ENCODE measurements at places on chromosomes 13 and 19.

- no peak for DNase-seq
Observed at GRCh38 chr19:48638831-48639381, 1.7 kb upstream of the DBP start.

DNA sequence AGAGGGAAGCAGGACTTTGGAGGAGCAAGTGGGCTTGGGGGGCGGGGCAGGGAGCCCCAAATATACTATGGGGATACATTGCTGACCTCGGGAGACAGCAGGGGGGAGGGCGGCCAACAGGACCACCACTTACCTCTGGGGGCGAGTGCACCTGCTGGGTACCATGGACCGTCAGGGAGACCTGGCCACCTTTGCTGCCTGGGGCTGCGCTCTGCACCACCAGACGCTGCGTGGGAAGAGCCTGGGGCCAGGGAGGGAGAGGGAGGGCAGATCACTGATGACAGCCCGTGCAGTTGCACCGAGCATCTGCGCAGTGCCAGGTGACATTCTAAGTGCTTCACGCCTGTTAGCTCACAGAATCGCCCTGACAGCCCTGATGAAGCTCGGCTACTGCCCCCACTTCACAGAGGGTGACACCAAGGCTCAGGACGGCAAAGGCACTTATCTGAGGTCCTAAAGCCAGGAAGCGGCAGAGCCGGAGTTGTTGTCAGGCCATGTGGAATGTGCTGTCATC is 24.1 kb downstream of the RFX1 start:
- no peak for DNase-seq

DNA sequence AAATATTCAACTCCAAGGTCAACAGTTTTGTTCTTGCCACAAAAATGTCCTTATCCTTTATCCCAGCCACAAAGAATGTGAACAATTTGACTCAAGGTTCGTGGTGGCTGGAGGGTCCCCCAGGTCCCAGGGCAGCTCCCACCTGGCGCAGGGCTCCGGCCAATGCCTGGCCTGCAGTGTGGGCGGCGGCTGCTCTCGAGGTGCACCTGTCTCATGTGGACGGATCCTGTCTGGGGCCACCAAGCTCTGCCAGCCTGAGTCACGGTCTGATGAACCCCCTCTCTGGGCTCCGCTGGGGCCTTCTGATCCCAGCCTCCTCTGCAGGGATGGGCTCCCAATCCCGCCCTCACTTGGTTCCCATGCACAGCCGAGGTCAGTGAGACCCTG is 49.4 kb downstream of the GAS6 start:
- DNase-seq: peak; percentile 94

GRCh38 chr19:8609279-8610040 is 1.1 kb downstream of the ADAMTS10 start:
- peak; percentile 35 for DNase-seq

GRCh38 chr13:76672420-76672819 is 213.8 kb downstream of the KCTD12 start:
- no peak for DNase-seq

DNA sequence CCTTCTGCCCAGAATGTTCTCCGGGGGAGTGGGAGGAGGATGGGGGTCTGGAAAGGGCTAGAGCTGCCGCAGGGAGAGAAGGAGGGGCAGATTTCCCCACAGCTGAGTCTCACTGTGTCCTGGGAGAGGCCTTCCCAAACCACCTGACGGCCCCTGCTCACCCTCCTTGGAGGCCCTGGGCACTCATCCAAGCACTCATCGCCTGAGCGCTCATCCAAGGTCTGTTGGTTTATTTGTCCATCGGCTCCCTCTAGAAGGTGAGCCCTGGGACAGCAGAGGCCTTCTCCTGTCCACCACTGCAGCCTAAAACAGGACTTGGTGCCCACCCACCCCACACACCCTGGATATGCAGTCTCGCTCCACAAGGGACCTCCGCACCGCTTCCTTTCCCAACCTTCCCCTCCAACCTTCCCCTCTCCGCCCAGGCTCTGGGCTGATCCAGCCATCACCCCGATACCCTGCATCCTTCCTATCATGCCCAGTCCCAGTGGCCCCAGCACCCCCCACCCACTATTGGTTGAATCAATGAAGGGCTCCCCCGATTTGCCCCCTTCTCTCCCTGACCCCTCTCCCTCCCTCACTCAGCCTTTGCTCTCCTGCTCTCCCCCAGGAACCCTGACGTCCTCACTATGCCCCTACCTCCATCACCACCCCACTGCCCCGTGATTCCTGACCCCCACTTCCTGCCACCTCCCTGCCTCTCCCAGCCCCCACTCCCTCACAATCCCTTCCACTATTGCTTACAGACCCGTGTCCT is 1.7 kb downstream of the UBXN6 start:
- peak; percentile 71 for DNase-seq

DNA sequence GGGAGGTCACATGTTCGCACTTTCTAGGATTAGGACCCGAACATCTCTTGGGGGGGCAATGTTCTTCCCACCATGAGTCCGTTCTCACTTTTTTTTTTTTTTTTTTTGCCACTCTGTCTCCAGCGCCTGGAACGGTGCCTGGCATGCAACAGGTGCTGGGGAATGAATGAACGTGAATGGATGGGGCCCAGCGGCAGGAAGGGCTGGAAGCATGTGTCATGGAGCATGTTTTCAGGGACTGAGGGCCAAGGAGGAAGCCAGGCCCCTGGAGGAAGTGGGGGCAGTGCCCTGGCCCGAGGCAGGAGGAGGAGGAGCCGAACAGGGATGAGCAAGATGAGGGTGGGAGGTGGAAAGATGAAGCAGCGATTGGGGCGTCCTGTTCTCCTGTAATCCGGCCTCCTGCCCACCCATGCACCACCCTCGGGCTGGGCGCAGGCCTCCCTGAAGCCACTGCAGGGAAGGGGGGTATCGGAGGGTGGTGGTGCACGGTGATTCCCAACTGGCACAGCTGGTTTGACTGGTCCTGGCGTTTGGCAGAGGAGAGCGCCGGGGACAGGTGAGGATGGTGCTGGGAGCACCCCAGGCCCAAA is 8.8 kb upstream of the SULT2B1 start:
- DNase-seq: peak; percentile 9

DNA sequence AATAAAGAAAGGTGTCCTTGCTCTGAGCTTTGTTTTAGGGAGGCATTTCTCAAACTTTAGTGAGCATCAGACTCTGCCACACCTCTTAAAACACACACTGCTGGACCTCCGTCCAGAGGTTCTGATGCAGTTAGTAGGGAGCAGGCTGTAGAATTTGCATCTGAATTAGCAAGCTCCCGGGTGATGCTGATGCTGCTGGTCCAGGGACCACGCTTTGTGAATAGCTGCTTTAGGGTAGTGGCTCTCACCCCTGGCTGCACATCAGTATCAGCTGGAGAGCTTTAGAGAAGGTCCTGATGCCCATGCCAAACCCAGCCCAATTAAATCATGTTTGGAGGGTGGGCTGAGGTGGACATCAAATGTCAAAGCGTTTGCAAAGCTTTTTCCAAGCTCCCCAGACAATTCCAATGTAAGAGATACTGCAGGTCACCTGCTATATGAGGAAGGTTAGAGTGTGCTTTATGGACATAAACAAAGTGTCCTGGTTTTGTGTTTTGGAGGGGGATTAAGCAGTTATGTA is 3.6 kb downstream of the HTR2A start:
- no peak for DNase-seq

DNA sequence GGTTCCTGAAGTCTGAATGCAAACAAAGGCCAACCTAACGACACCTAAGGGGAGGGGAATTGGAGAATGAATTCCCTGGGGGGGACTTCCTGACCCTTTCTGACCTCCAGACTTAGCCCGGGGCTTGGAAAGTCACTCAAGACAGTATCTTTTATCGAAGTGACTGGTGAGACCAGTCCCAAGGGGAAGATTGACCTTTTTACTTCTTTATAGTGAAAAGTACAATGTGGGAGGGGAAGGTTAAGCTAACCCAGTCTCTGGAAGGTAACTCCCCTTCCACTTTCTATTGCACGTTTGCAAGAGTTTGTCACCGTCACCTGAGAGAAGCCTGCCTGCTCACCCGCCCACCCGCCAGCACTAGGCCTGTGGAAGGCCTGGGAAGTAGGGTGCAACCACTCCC is 111.9 kb downstream of the EFNB2 start:
- no peak for DNase-seq

DNA sequence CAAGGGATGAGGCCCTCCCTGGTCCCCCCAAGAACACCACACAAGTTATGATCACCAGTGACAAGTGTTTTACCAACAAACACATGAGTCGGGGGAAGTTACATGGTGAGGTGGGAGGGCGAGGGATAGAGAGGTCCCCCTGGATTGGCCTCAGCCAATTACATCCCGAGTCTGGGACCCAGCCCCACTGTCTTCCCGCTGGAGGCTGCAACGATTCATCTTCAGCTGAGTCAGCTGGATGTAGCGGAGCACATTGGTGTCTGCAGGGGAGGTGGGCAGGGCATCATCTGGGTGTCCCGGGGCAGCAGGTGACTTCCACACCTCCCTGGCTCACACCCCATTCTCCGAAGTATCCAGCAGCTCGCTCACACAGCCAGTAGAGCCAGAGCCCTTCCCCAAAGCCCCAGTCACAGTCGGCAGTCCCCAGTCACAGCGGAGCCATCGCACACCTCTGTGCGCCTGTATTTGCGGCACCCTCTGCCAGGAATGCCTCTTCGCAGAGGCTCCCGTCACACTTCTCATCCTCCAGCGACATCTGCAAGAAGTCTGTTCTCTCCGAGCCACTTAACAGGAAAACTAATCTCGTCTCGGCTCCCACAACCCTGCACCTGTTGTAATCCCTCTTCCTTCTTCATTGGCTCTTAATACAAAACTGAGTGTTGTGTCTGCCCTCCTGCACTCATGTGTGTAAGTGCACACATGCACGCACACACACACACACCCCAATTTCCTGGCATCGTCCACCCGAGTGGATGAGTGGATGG is 2.0 kb downstream of the TTC9B start:
- DNase-seq: peak; percentile 64

GRCh38 chr19:7819337-7819736 is 10.7 kb upstream of the EVI5L start:
- DNase-seq: no peak

DNA sequence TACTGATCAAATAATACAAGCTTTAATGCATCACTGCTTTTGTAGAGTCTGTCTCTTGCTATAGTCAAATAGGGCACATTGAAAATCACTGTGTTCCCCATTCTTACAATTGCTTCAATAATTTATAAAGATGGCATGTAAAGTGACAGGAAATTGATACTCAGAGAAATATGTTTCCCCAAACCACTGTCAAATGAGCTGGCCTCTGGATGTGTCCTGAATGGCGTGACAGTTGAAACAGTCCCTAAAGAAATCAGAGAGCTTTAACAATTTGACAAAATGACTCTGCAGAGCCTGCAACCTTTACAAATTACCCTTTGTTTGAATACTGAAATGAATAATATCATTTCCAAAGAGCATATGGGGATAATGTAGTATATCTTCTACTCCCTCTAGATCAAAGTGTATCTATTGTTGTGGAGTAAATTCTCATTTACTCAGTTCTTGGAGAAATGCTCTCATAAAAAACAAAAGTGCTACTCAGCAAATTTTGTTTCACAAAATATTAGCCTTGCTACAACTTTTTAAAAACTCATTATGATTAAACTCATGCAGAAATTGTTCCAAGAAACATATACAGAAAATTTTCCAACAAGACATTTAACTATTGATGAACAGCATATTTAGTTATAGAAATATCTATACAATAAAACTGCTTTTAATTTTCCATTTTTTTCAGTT is 763.2 kb upstream of the SPRY2 start:
- DNase-seq: no peak

GRCh38 chr13:77637588-77637987 is 59.9 kb upstream of the SLAIN1 start:
- DNase-seq: peak; percentile 43

GRCh38 chr13:37492741-37493514 is 105.6 kb downstream of the POSTN start:
- DNase-seq: no peak

GRCh38 chr13:59461411-59461810 is 702.3 kb downstream of the DIAPH3 start:
- DNase-seq: no peak

DNA sequence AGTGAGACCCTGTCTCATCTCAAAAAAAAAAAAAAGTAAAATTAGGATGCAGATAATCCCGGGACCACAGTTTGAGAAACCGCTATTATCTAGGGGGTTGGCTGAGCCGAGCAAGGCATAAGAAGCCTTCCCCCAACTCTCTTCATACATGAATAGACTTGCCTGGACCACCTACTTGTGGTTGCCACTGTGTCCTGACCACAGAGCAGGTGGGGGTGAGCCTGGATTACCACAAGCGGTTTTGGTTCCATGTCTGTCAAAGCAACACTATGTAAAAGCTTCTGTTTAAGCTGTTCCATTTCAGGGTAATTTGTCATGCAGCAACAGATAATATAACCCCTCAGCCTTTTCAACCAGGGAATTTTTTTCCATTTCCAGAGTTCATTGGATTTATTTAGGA is 3.3 kb upstream of the NAPA start:
- DNase-seq: no peak

GRCh38 chr13:77729502-77730221 is 32.2 kb downstream of the SLAIN1 start:
- DNase-seq: no peak

DNA sequence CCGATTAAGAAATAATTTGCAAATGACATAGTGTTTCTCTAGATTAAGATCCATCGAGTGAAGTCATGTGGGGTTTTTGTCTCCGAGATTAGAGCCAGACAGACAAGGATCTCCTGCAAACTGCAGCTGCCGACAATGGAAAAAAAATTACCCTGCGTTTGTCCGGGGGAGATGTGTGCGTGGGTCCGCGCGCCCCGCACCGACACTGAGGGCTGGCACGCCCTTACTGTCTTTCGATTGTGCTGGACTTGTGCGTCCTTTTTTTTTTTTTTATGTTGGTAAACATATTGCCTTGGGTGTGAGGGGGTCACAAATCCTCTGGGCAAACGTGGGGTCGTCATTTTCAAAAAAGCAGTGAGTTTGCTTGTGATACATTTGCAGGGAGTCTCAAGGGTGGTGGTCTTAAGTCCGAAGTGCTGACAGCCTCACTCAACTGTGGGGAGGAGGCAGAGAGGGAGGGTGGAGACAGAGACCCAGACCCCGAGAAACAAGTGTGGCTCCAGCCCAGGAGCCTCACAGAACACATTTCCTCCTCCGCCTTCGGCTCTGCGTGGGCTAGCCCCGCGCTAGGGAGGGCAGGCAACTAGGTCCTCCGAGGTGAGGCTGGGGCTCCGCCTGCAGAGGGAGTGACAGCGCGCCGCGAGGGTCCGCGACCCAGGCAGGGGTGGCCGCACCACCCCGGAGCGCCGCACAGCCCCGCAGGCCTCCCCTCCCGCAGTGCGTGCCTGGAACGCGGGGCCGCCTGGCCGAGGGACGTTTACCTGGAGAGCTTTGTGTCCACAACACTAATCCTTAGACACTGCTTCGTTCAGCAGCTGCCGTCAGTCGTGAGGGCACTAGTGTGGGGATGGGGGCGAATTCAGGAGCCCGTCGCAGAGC is 11.7 kb upstream of the SOX1 start:
- DNase-seq: no peak

DNA sequence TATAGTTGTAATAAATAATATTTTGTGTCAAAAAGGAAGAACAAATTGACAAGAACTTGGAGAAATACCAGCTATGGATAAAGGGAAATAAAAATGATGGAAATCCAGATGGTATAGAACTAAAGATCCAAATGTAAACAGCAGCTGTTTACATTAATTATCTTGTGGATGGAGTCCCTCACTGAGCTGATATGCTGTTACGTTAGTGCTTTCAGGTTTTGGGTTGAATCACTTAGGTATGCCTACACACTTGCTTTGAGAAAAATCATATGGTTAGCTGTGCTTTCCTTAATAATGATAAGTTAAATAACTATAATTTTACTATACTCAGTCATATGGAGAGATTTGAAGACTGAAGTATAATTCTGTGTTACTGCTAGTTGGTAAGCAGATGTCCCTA is 27.7 kb downstream of the WASF3 start:
- no peak for DNase-seq

Measured in DMS79 treated with DMSO at 0.1 percent for 48 hours (cell line).